ENCODE measurements at places on chromosomes 4 and X.

DNA sequence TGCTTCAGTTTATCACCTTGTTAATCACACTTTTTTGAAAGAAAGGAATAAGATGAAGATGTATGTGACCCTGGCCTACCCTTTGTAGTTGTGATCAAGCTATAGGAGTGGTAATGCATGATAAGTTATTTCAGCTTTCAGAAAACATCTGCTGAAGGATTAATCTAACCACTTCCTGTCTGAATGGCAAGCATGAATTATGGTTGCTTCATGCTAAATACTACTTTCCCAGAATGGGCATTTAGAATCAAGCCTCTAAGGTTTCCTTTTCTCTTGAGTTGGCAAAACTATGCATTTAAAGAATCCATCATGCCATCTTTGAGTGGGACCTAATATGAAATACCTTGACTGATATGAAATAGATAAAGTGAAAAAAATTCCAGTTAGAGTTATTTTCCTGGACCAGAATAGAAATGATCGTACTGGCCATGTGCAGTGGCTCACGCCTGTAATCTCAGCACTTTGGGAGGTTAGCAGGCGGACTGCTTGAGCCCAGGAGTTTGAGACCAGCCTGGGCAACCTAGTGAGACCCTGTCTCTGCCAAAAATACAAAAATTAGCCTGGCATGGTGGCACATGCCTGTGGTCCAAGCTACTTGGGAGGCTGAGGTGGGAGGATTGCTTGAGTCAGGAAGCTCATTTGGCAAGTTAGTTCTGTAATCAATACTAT lies 59.1 kb downstream of the ANXA3 start:
- DNase-seq, result no peak

DNA sequence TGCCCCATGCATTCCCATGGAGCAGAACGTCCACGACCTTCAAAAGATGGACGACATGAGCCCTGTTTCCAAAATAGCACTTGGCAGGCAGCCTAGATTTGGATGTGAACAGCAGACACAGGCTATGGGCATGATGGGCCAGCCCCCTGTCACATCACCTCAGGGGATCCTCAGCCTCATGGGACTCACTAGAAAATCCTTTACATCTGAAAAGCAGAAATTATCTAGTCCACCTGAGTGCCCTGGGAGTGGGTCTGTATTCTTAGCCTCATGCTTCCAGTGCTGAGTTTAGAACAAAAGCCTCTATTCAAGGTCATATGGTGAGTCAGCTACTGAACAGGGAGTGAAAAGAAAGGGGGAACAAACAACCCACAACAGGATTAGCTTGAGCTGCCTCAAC lies 35.8 kb downstream of the GRIA3 start:
- DNase-seq, result no peak

- no peak for DNase-seq
Observed at GRCh38 chr4:105386012-105386411, 87.8 kb downstream of the PPA2 start.

GRCh38 chr4:25123236-25123635 lies 37.0 kb downstream of the SEPSECS start:
- DNase-seq, result no peak

- DNase-seq, result no peak
Observed at GRCh38 chrX:142040906-142041305, 137.2 kb downstream of the MAGEC1 start.

- no peak for DNase-seq
Observed at GRCh38 chr4:4526401-4526800, 15.4 kb downstream of the STX18 start.

DNA sequence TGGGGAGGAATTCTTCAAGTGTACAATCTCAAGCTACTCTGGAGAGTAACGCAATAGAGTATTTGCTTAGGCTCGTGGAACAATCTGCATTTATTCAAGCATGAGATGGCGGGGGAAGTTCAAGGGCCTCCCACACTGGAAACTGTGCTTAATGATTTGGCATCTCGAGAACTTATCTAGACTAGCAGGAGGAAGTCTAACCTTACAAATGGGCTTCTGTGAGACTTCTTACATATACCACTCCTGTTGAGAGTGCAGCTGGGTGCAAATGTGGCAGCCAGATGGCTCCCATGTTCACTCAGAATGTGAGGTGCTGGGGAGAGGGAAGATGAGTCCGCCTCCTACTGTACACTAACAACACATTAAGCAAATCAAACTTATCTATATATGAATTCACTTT lies 29.3 kb upstream of the PTPN13 start:
- no peak for DNase-seq

DNA sequence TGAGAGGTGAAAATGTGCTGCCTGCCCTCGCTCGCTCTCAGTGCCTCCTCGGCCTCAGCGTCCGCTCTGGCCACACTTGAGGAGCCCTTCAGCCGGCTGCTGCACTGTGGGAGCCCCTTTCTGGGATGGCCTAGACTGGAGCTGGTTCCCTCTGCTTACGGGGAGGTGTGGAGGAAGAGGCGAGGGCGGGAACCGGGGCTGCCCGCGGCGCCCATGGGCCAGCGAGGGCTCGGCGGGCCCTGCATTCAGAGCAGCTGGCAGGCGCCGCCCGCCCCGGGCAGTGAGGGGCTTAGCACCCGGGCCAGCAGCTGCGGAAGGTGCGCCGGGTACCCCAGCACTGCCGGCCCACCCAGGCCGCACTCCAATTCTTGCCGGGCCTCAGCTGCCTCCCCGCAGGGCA lies 39.6 kb downstream of the TRIML1 start:
- no peak for DNase-seq

- peak; percentile 42 for DNase-seq
Observed at GRCh38 chr4:39526765-39527295, 409 bp downstream of the UGDH start.

DNA sequence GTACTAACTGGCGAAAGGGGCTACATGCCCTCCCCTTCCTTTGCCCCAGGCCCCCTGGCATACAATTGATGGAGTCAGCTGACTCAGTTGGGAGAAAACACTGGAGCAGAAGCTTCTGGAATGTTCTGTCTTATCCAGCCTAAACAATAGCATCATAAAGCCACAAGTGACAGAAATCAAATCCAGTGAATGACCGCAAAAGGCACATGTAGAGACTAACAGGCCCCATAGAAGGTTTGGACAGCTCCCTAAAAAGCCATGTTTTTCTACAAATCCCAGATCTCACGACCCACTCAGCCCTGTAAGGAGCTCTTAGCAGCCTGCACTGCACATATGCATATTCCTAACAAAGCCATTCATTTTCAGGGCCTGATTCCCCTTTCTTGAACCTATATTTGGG lies 25.1 kb downstream of the SCARB2 start:
- no peak for DNase-seq

- DNase-seq, result no peak
Observed at GRCh38 chrX:96551322-96551872, 133.2 kb upstream of the DIAPH2 start.

GRCh38 chr4:38489924-38490639 lies 173.9 kb upstream of the KLF3 start:
- DNase-seq, result no peak

GRCh38 chr4:145437466-145437865 lies 44.2 kb upstream of the SMAD1 start:
- no peak for DNase-seq

DNA sequence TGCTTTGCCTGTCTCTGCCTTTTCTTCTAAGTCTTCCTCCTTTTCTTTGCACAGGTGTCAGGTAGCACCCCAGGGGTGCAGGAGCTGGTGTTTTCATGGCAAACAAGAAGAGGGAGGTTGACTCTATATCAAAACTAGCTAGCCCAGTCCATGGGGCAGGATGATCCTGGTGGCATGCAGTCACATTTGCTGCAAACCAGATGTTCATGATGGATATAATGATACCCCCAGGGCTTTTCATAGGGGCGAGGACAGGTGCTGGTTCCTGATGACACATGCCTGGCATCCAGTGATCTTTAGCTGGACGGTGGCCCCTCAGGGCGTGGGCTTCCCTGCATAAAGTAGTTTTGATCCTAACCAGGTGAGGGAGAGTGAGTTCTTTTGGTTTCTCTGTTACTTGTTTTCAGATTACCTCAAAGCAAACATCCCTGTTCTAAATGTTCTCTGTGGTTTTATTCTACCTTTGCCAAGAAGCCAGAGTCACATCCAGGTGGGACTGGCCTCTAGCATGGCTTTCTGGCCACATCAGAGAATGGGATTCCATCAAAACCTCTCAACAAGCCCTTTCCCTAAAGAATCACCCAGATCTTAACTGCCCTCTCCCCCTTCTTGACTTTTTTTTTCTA lies 11.2 kb upstream of the UBA6 start:
- DNase-seq, result no peak

DNA sequence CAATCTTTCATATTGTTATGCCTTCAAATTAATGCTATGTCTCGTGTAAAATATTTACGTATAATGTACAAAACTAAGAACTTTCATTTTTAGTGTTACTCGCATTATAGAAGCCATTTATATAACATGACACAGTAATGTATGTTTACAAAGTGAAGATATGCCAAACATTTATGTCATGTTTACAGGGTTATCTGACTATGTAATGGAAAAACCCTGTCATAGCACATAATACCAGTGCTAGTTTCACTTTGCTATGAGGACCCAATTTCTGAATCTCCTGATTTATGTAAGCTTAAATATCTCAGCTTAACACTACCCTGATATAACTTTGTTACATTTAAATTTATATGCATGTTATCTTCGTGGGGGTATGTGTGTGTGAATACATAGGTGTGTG lies 233.1 kb downstream of the FAT4 start:
- no peak for DNase-seq

DNA sequence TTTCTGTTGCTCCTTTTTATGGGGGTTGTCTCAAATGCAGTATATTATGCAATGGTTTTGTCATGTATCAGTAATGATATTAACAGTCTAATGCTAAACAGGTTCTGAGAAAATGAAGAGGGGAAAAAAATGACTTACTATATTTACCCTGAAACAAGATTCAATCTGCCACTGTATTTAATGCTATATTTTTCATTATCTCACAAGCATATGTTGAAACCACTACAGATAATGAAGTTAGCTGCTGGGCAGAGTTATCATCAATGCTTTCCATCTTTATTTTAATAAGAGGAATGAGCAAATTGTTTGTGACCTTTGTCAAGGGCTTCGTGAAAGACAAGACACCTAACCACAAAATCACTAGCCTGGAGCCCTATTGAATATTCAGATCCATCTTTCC lies 32.6 kb upstream of the NAA11 start:
- no peak for DNase-seq

GRCh38 chr4:162406637-162407365 lies 243.0 kb upstream of the FSTL5 start:
- no peak for DNase-seq

- no peak for DNase-seq
Observed at GRCh38 chrX:38857736-38858523, 56.7 kb downstream of the MID1IP1 start.

- DNase-seq, result no peak
Observed at GRCh38 chrX:802846-803245, 172.3 kb downstream of the SHOX start.

DNA sequence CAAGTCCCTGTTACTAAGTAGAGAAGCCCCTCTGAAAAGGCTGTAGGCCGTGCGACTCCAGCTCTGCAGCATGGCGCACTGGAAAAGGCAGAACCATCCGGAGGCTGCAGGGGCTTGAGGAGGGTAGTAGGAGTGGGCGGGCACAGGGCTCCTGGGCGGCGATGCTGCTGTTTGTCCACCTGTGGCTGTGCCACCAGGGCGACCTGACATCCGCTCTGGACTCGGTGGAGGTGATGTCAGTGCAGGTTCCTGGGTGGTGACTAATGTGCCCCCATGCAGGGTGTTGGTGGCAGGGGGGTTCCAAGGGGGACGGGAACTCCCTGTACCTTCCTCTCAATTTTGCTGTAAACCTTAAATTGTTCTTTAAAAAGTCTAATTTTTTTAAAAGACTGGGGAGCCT lies 58.3 kb downstream of the PCGF3 start:
- DNase-seq, result no peak

DNA sequence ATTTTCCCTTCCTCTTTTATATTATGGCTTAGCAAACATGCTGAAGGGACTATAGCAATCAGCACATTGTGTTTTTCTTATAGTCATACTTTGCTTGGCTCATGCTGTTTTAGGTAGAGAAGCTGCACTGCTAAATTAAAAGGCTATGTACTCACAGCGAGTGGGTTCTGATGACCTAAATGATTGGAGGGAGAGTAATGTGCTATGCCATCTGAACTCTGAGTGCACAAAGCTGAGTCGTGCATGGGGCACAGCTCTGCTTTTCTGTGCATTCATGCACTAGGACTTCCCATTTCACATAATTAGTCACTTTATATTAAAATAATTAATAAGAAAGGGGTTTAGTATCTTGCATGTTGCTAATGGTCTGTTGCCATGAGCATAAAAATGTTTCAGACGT lies 132.7 kb upstream of the ADGRL3 start:
- no peak for DNase-seq

GRCh38 chr4:40722576-40723161 lies 27.1 kb upstream of the NSUN7 start:
- no peak for DNase-seq

- no peak for DNase-seq
Observed at GRCh38 chr4:126991965-126992364, 640.8 kb upstream of the INTU start.

GRCh38 chr4:185513489-185514181 lies 21.7 kb downstream of the PDLIM3 start:
- DNase-seq, result no peak

- DNase-seq, result no peak
Observed at GRCh38 chrX:133973704-133974103, 11.7 kb downstream of the GPC3 start.

DNA sequence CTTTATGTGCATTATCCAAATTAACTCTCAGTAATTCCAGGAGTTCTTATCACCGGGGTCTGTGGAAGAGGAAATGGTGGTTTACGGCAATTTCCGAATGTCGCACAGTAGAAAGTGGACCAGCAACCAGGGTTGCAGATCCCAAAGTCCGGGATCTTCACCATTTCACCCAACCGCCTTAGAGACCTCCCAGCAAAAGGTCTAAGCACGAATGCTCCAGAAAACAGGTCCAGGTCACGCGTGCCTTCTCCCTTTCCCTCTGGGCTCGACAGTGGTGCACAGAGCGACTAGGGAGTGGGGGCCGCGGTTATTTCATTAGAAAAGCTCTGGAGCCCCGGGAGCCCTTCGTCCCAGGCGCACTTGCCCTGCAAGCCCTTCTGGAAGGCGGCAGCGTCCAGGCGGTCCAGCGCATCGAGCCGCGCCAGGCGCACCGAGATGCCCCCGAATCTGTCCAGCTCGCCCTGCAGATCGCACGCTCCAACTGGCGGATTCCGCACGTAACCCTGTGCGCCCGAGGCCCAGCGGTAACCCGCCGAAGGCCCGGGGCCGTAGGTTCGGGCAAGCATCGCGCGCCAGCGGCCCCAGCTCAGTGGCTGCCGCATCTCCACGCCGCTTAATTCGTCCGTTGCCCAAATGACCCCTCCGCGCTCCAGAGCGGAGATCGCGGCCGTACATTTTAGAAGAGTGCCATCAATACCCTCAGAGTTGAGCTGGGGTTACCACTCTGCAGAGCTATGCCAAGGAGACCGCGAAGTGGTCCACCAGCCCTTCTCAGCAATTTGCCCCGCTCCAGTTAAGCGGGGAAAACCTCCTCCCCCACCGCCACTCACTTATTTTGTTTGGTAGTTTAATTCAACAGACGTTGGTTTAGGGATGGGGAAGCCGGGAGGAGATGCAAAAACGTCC lies at the start of gene NUDT6:
TSS of gene NUDT6 (minus strand) at position 627 of the 906 bp plus-strand sequence. CDS start at position 602, 25 bp downstream.
- peak; percentile 70 for DNase-seq

GRCh38 chrX:124415115-124415800 lies 68.9 kb downstream of the SH2D1A start:
- no peak for DNase-seq

- DNase-seq, result no peak
Observed at GRCh38 chrX:19825271-19825670, 62.1 kb downstream of the SH3KBP1 start.

- no peak for DNase-seq
Observed at GRCh38 chrX:130174045-130174704, 2.4 kb downstream of the RAB33A start.

- DNase-seq, result no peak
Observed at GRCh38 chr4:74755486-74755885, 38.8 kb downstream of the BTC start.

Measured in SW 1271 (cell line).